NCI-H748 treated with DMSO at 0.1 percent for 48 hours (cell line): ENCODE measurements at places on chromosomes 2 and 18.

GRCh38 chr2:188129677-188130076 lies 162.0 kb upstream of the GULP1 start:
- DNase-seq, result no peak

- DNase-seq, result no peak
These were observed 1579.3 kb downstream of the SUCLG1 start for GRCh38 chr2:82879803-82880202.

DNA sequence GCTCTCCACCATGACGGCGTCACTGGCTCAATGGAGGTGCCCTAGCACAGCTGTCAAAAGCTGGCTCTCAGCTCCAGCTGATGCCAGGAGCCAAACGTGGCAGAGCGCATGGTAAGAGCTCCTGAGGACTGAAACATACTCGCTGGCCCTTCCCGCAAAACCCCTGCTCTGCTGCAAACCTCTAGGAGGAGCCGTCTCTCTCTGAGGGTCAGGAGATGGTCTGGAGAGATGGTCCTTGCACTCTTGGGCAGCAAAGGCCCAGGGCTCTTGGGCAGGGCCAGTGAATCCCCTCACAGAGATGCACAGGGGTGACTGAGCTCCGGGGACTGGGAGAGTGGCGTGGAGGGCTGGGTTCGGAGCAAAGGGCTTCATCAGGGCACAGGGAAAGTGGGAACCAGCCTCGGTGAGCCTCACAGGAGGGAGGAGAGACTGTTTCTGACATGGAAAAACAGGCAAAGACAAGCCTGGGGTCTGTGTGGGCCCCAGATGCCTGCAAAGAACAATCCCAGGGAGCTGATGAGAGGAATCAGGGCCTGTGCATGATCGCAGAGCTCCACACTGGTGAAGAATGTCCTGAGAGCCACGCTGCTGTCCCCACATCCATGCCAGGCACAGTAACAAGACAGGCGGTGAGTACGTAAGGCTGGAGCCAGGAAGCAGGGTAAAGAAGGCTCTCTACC lies 17.2 kb downstream of the SNORC start:
- DNase-seq, result no peak

GRCh38 chr2:180061085-180061484 lies 54.0 kb upstream of the CWC22 start:
- DNase-seq, result no peak

GRCh38 chr2:20635675-20636584 lies 15.0 kb downstream of the HS1BP3 start:
- peak; percentile 54 for DNase-seq

DNA sequence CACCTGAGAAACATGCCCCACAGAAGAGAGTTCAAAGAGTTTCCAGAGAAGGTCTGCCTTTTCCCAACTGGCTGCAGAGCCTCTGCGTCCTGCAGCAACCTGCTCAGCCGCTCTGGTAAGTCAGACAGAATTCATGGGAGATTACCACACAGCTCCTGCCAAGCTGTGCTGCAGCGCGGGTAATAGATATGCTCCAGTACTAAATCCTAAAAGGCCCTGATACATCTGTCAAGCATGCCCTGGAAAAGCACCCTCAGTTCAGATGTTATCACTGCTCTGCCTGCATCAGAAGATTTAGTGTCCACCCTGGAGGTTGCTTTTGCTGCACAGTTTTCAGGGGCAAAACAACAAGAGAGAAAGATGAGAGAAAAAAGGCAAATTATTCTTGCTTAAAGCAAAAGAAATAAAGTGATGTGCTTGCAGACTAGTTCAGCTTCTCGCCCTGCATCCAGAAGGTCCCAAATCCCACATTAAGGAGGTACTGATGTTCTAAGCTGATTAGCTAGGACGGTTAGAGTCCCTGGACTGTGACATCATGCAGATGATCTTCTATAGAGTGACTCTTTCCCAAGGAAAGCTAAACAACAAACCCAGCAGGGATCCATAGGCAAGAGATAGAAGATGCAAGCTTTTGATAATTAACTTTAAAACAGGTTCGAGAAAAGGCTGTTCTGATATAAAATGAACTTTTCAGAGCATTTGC lies 488.6 kb downstream of the BCL11A start:
- DNase-seq, result no peak

- DNase-seq, result no peak
These were observed 21.6 kb upstream of the DSC3 start for GRCh38 chr18:31064130-31064529.

DNA sequence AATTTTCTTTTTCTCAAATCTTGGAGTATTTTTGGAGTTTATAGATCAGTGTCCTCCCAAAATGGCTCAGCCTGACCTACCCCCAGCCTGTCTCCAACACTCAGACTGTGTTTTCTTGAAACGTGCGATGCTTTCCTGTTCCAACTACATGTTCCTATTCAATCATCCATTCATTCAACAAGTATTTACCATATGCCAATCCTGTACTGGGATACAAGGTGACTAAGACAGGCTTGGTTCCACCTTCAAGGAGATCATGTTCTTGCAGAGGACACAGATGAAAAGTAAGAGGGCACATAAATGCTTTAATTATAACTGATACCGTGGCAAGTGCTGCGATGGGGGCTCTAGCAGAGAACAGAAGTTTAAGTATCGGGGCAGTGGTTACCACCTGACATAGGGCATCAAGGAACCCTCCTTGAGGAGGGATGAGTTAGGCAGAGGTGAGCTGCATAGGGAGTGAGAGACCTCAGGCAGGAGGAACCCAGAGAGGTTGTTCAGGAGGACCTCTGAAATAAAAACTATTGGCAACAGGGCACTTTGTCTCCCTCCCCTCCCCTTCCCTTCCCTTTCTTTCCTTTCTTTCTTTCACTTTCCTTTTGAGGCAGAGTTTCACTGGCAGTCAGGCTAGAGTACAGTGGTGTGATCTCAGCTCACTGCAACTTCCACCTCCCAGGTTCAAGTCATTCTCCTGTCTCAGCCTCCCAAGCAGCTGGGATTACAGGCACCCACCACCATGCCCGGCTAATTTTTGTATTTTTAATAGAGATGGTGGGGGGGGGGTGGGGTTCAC lies 469.0 kb downstream of the EPHA4 start:
- DNase-seq, result no peak

DNA sequence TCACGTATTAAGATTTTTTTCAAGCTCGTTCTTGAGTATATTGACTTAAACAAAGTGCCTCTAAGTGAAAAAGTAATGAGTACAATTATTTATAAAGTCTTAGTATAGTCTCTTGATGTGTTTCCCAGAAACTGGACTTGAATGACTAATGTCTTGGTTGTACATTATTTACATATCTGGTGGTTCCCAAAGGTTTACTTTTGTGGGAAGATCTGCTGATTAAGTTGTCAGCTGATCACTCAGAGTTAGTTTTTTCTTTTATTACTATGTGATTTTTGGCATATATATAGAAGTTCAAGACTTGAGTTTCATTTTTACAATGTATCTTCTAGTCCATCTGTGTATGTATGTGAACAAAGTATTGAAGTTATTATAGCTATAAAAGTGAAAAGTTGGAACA lies 29.5 kb downstream of the RNF144A start:
- no peak for DNase-seq

GRCh38 chr2:239475161-239476028 lies 74.6 kb upstream of the HDAC4 start:
- no peak for DNase-seq

DNA sequence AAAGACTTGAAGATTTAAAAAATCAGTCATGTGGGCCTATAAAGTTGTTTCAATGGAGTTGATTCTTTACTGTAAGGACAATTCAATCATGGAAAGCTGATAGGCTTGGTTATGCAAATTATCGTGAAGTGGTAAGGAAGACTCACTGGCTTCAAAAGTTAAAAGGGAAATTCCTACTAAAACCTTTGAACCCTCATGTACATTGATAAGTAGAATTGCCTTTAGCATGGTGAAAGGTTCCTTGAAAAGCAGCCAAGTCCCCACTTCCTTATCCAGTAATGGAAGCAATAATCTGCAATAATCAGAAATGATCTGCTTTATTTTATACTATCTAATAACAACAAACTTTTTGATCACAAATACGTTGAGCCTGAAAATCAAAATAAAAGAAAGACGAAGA lies 14.4 kb upstream of the CCL20 start:
- no peak for DNase-seq

DNA sequence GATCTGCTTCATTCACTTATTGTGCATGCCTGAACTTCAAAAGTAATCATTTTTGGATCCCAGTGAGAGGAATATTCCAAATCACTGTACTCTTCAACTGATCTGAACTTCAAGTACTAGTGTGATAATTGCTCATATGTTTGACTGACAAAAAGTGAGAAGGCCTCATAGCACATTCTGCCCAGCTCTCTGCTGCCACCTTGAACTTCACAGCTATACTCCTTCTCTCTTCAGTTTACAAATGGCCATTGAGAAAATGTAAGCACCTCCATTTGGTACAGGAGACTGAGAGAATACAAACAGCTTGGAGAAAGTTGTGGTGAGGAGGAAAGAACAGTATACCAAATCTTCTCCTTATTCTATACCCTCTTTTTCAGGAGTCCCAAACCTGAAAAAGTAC lies 946.0 kb upstream of the CHAC2 start:
- DNase-seq, result peak; percentile 2

DNA sequence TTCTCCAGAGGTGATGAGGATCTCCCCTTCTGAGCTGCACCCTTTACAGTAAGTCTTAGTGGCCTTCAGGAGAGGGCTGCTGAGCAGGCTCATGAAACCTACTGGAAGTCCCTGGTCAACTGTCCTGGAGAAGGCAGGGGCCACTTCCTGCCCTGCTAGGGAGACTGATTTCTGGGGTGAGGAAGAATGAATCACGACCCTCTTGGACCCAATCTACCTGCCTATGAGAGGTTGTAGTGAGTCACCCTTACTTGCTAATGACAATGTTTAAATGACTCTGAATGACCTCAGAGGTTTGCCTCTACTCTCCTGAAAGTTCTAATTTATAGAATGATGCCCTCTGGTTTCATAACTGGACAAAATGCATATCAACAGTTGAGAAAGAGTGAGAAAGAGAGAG lies 79.4 kb upstream of the FAM136A start:
- no peak for DNase-seq

DNA sequence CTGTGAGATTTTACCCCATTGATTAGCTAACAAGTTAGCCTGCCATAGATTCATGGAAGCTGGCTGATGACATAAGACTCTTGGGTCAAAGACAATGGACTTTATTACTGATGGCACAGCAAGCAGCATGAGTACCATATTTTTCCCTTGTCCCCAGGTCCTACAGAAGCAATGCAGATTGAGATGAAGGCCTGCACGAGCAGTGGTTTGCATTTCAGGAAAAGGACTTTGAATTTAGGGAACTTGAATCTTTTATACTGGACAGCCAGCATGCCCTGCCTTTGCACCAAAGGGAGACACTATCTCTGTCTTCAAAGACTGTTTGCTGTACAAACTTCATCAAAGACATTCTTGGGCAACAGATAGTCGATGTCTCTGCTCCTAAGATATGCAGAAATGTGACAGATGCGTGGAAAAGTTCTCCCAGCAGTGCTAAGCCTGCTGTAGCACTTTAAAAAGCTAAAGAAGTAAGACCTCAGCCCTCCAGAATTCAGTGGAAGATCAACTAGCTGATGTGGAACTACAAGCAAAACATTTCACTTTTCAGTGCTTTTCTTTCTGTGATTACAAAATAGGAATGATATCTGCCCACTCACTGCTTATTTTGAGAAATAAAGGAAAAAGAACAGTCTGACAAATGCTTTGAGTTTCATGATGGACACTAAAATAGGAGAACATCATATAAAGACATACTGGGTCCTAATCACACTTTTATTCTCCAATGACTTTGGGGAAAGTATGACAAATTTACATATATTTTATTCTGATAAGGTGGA lies 44.4 kb upstream of the TANK start:
- DNase-seq, result no peak
